ENCODE measurements at places on chromosomes 16 and 17.

DNA sequence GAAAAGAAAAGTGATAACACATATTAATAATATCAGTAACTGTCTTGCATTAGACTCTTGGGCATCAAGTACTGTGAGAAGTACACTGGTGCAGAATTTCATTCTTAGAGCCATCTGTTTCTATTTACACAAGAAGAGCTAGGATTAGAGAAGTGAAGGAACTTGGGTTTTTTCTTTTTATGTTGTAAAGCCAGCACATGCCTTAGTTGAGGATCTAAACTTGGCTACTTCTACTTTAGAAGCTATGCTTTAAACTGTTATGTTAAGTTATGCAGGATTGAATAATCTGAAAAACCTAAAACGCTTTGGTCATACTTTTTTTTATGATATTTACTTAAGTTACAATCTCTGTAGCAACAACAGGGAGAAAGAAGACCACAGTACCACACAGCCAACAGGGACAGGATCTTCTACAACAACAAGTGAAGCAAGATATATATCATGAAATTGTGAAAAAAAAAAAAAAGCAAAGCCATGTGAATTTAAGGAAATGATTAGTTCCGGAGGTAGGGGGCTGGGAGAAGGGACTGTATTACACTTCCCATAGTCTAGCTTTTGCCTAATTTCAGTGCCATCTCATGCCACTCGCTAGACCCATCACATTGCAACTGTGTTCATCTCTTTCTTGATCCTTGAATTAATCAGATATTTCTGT is 305.1 kb upstream of the GOT2 start:
- DNase-seq, result no peak

- DNase-seq, result no peak
Observed at GRCh38 chr16:66553223-66553622, 847 bp downstream of the CKLF start.

GRCh38 chr17:13698832-13699231 is 97.1 kb upstream of the HS3ST3A1 start:
- no peak for DNase-seq

DNA sequence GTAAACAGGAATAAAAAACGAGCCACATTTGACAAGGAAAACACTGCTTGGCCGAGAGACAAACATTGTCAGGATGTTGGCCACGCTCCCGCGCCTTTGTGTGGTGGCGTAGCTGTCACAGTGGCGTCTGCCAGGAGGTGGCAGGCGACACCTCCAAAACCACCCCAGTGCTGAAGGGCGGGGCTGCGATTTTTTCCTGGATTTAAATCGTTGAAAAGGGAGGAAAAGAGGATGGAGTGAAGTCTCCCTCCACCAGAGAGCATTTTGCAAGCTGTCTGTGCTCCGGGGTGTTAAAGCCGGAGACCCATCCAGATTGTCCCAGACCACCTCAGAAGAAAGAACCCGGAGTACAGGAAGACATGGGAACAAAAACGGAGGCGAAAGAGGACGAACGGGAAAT is 12.7 kb downstream of the MRM3 start:
- no peak for DNase-seq
